ENCODE measurements at places on chromosomes 3 and 15. TPM values are rescaled to one million over a fixed set of nuclear protein-coding genes. Genes with fewer than 3 reads are reported as not detected.

- no peak for DNase-seq
These were observed 91.9 kb upstream of the NSMCE3 start for GRCh38 chr15:29361560-29361959.

GRCh38 chr15:92714477-92715401, 59.2 kb upstream of the FAM174B start:
- DNase-seq: peak; percentile 54

- no peak for DNase-seq
These were observed 394.1 kb upstream of the TBL1XR1 start for GRCh38 chr3:177591379-177591778.

DNA sequence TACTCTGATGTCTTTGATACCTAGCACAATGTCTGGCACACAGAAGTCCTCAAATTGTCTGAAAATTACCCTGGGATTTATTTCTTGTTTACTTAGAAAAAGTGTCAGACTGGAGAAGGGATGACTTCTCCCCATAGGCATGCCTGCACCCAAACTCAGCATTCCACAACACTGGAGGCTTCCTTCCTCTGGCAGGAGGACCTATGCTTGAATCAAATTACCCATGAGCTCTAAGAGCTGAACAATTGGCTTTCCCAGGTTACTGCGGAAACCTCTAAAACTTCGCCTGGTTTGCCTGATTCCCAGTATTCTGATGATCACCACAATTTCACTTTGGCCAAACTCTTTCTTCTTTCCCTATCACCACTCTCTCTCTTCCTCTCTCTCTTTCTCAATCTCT, 217.4 kb downstream of the DIPK2A start:
- DNase-seq: no peak

DNA sequence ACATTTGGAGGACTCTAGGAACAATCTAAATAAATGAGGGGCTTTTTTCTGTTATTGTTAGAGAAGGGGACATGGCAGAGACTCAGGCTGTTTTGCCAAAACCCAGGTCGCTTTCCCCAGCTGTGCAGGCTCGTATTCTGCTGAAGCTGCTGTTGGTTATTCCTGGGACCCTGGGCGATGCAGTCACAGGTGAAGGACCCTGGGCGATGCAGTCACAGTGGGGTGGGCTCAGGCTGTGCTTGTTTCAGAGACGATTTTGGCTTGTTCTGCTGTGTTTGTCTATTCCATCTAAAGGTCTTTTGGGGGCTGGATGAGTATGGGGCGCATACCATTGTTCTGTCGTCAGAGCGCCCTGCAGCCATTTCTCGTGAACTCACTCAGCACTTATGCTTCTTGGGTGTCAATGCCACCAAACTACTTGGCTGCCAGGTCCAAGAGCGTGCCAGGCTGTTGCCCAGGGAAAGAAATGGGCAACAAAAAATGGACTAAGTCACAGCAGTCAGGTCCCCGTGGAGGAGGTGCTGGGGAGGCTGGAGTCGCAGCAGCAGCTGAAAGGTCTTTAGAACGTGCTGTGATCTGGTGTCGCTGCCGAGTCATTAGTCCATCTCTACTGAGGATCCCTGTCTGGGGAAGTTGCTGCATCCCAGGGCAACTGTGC, 151.4 kb downstream of the CHDH start:
- DNase-seq: no peak

DNA sequence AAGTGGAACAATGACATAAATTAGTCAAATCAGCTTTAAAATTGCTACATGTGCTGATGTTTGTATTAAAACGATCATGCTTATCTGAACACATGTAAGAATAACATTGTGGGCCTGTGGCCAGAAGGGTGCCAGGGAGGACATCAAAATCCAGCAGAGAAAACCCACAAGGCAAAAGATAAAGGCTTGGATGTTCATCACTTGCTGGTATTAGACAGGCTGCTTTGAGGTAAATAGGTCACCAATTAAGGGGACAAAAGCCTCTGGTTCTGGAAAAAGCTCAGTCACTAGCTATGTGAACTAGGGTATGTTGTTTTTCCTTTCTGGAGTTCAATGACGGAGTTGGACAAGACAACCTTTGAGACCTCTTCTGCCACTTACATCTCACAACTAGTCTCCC, 74.4 kb upstream of the TMEM108 start:
- no peak for DNase-seq

DNA sequence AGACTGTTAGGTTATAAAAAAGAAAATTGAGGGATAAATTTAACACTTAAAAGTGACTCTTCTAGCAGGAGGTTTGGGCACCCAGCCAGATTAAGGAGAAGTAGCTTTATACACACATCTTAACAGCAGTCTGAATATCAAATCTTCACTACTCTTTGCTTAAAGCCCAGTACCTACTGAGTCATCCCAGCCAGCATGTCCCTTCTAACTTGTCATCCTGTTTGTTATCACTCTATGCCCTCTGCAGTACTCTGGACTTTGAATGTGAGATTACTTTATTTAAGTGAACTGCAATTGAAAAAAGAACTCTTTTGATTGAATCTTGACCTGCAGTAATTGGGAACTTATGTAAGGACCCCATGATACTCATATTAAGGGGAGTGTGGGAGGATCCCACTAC, 77.6 kb downstream of the FHIT start:
- DNase-seq: no peak

GRCh38 chr3:196634224-196634623, 5.3 kb upstream of the NRROS start:
- DNase-seq: no peak

GRCh38 chr15:62365795-62366442, 200.8 kb upstream of the C2CD4B start:
- DNase-seq: no peak

- DNase-seq: no peak
These were observed 135.0 kb upstream of the DPH6 start for GRCh38 chr15:35680951-35681350.

DNA sequence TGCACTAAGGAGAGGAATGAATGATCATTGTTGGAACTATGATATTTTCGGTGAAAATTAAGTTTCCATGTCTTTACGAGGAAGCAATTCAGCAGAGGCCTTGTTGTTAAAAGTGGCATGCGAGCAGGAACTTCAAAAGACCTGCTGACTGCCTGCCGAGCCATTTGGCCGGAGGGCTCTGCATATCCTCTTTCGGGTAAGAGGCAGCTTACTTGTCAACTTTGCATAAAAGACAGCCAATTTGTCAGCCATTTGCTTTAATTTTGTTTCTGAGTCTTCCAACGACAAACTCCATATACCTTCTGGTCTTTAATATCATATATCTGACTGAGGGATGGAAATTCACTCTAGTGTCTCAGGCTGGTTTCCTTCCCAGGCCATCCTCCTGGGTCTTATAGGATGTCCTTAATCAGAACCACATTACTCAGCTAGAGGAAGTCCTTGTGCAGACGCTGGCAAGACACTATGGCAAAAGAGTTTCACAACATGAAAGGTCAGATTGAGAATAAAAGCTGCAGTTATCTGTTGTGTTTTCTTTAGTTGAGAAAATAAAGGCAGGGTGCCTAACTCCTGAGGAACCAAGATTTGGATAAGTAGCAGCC, 128.7 kb upstream of the WNT5A start:
- DNase-seq: no peak

GRCh38 chr15:95162967-95163531, 931.7 kb downstream of the MCTP2 start:
- no peak for DNase-seq

GRCh38 chr3:133937061-133937686, 41.5 kb upstream of the RAB6B start:
- no peak for DNase-seq

GRCh38 chr3:165624761-165625160, 212.5 kb downstream of the BCHE start:
- DNase-seq: no peak

GRCh38 chr3:20769430-20769829, 583.4 kb upstream of the SGO1 start:
- no peak for DNase-seq

DNA sequence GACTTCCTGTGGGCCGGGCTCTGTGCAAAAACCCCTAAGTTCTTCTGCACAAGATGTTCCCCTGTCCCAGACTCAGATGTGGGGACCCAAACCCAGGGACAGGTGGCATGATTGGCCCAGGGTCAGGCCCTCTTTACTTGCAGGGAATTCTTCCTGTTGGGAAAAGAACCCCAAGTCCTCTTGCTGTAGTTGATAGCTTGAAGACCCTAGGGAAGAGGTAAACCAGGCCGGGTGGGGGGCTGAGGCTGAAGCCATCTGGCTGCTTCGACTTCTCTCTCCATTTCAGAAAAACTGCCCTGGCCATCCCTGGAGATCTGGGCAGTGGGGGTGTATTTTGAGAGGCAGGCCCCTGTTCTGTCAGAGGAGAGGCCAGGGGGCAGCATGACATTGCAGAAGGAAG, 23.5 kb downstream of the SSUH2 start:
- no peak for DNase-seq

CORO2B gene
- not detected for total RNA-seq

DNA sequence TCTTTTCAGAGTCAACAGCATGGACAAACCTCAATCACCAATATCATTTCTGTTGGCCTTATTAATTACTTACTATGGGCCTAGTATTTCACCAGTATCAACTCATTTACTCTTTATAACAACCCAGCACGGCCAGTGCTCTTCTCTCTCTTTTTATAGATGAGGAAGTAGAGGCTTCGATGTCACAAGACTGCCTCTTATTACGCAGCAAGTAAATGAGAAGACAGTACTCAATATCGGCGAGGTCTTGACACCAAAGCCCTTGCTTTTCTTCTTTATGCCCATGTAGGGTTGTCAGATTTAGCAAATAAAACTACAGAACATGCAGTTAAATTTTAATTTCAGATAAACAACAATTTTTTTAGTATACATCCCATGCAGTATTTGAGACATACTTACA, 99.0 kb upstream of the KCNMB2 start:
- no peak for DNase-seq

PARP16 gene
- total RNA-seq: 14.1 TPM

GRCh38 chr15:33007303-33007855, 187.1 kb downstream of the FMN1 start:
- no peak for DNase-seq

- no peak for DNase-seq
These were observed 126.0 kb downstream of the MYLK start for GRCh38 chr3:123758081-123758564.

RHCG gene
- total RNA-seq: not detected

- no peak for DNase-seq
These were observed 10.9 kb downstream of the TM6SF1 start for GRCh38 chr15:83118291-83118827.

DNA sequence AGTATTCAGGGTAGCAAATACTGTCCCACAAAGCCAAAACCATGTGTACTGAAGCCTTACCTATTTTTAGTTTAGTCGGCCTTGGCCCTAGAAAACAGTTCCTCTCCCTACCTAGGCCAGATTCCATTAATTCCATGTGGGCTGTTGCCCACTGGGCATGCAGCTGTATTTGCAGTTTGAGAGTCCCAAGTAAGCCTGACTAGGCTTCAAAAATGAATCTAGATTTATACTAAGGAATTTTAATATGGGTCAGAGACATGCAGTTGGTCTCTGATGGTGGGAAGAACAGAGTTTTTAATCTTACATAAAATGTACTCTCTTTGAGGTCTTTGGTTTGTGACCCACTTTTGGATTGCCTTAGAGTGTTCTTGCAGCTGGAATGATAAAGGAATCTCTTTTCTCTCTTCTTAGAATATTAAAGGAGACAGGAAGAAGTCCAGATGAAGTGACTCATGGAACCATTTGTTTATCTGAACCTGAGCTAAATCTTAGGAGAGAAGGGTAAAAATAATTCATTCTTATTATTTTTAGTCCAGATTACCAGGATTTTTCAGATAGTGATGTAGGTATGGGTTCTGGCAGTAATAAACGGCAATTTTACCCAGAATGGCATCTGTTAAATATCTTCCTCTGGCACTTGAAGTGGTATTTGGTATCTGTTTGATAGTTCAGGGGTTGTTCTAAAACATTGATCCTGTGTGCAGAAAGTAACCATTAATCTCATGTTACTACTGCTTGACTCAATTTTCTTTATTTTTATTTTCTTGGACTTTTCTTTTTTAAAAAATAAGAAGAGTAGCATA, 33.8 kb downstream of the GLCE start:
- no peak for DNase-seq

GRCh38 chr15:86115145-86115801, 35.6 kb downstream of the AGBL1 start:
- DNase-seq: no peak

DNA sequence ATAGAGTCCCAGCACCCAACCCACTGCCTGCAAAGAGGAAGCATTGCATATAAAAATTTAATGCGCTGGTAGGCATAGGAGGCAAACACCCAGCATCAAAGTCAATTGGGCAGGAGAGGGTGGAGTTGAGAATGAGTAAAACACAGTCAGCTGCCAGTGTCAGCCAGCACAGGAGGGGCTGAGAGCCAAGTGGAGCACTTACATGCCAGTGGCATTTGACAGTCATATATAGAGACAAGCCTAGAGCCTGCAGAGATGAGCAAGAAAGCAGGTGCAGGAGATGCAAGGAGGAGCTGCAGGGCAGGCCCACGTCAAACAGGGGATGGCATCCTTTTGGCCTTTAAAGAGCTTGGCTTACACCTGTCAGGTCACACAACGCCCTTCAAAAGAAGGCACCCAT, 27.6 kb upstream of the ZFAND6 start:
- DNase-seq: no peak

GOLGA6D gene
- not detected for total RNA-seq

DNA sequence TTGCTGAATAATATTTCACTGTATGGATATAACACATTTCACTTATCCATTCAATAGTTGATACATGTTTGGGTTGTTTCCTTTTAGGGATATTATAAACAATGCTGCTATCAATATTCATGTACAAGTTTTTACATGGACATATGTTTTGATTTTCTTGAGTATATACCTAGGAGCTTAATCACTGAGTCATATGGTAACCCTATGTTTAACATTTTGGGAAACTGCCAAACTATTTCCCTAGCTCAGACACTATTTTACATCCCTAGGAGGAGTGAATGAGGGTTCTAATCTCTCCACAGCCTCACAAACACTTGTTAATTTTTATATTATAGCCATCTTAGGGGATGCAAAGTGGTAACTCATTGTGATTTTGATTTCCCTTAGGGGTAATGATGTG, 66.0 kb downstream of the GPR156 start:
- DNase-seq: no peak

GRCh38 chr3:39291903-39292329, 12.1 kb upstream of the CX3CR1 start:
- peak; percentile 51 for DNase-seq

DNA sequence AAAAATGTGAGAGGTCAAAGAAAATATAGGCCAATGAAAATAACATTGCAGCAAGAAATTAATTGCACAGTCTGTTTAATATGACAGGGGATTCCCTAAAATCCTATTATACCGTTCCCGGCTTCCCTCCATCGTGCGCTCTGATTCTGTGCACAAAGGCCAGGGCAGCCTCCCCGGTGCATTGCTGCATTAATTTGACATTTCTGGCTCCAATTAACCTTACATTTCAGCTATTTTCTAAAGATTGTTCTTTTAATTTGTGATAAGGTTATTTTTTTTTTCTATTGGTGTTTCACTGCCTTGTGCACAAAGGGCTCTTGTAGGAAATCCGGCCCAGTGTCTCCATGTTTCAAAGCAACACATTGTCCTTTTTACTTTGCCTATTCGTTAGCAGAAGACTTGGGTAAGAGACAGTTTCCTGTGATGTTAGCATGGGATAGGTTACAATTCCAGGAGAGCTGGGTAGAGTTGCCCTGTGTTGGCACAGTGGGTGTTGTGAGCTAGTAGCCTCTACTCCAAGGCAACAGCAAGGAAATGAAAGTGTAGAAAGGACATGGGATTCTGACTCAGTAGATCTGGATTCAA, 257.3 kb upstream of the IGF1R start:
- no peak for DNase-seq
